ENCODE measurements at places on chromosomes 1 and 21.

- DNase-seq, result no peak
Measured at GRCh38 chr1:162930976-162931560, 70.1 kb upstream of the CCDC190 start.

DNA sequence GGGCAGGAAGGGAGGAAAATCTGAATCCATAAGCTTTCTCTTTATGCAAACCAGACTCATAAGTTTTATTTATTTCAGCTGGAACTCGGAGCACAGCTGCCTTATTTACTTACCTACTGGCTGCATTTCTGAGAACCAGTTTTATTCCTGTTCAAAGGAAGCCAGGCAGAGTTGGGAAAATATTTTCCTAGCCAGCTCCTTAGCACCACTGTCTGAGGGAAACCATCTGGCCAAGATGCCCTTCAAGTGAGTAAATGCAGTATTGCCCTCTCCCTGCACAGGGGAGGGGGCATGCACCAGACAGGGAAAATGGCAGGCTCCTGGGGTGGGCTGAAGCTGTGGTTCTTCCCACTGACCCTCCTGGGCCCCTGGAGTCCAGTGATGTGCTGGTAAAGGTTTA, 28.9 kb upstream of the FMOD start:
- no peak for DNase-seq

GRCh38 chr1:64499011-64499410, 29.1 kb downstream of the CACHD1 start:
- DNase-seq, result no peak

- no peak for DNase-seq
Measured at GRCh38 chr1:153577138-153577537, 11.5 kb upstream of the S100A2 start.

GRCh38 chr1:93384656-93385055, 38.9 kb downstream of the DR1 start:
- no peak for DNase-seq

- no peak for DNase-seq
Measured at GRCh38 chr1:25996966-25997827, 666 bp downstream of the PAFAH2 start.
